ENCODE measurements at places on chromosomes 6 and 20. TPM values are rescaled to one million over a fixed set of nuclear protein-coding genes. Genes with fewer than 3 reads are reported as not detected.

The SEL1L2 gene
- not detected for total RNA-seq

The ZNF334 gene
- not detected for total RNA-seq

The RCAN2 gene
- total RNA-seq = 1.4 TPM

The C20orf204 gene
- total RNA-seq = 0.47 TPM

The SF3B5 gene
- total RNA-seq = 141 TPM

The SLC17A4 gene
- not detected for total RNA-seq
